ENCODE measurements at places on chromosomes 11 and 22.

- DNase-seq = peak; percentile 53
Measured at GRCh38 chr11:115678942-115679341, 174.7 kb upstream of the CADM1 start.

DNA sequence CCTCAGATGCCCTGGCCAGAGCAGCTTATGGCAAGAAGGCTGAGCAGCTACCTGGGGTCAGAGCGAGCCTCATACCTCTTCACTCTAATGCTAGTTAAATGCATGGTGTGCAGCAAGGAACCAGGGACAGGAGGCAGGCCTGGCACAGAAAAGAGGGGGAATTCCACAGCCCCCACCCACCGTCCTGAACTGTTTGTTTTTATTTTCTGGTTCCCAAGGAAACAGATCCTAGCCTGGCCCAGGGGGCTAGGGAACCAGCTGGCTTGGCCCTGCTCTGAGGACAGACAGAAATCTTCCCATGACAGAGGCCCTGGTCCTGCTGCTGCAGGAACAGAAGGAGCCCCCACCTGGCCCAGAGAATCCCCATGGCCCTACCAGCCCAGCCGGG lies 40.4 kb downstream of the SLCO2B1 start:
- no peak for DNase-seq

GRCh38 chr11:43517518-43517917 lies 158.8 kb downstream of the TTC17 start:
- DNase-seq = no peak

DNA sequence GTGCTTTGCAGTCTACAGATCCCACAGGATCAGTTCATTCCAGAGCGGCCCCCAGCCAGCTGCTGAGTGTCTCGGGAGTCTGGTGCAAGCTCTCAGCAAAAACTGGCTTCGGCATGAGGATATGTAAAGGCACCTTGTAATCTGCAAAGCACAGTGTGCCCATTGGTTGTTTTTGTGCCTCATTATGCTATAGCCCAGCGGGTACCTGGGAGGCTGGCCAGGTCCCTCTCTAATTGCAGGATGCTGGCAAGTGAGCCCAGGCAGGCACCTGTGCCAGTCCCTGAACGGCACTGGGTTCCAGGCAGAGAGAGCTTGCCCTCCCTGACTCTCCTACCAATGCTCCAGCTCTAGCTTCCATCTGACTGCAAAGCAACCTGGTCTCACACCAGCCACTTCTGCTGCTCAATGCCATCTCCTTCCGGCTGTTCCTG lies 128.7 kb downstream of the DSCAML1 start:
- no peak for DNase-seq

- no peak for DNase-seq
Measured at GRCh38 chr22:22527312-22527711, 7.2 kb upstream of the ZNF280A start.

GRCh38 chr11:134510233-134511040 lies 98.4 kb upstream of the B3GAT1 start:
- peak; percentile 61 for DNase-seq

- DNase-seq = no peak
Measured at GRCh38 chr11:14973621-14974514, 1.7 kb upstream of the CALCA start.

DNA sequence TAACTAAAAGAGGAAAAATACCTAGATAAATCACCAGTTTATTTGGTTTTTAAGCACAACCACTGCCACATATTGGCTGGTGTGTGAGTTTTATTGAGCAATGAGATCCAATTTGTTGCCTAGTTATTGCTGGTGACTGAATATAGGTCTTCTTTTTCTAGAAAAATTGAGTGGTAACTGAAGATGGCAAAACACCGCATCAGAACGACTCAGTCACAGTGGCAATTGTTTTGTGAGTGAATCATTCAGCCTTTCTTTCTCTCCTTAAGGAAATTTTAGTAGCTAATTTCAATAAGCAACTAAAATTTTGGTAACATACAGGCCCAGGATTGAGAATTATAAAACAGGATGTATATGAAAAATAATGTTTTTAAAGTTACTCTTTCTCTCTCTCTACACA lies 533.0 kb downstream of the KCNA4 start:
- no peak for DNase-seq

DNA sequence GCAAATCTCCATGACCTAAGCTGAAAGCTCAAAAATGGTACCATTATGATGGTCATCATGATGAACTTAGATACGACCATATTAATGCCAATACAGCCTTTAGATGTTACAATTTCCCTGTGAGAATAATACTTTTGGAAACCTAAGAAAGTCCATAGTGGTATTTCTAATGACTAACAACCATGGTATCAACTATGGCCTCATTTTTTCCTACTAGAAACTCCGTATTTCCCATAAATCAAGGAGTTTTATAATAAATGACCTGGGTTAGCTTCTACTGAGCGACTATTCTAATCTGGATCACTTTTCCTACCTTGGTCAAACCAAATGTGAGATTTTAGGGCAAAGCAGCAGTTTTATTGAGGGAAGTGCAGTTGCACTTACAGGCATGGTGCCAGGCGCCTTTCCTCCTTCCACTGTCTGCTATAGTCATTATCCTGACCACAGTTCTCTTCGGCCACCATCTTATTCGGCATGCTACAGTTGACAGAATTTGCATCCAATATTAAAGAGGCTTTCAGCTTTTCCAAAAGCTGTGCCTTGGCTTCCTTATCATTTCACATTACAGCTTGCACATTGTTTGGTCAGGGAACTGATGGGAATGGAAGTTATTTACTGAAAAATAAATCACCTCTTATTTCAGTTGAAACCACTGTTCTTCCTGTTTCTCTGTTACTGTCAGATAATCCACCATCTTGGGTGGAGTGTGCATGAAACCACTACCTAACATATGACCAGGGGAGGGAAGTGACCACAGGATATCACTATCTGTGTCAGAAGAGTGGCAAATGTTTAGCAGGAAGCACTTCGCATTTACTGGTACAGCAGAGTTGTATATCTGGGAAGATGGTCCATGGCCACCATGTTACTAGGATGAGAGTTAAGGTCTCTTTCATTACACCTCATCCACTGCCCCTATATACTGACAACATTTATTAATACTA lies 74.5 kb upstream of the PICALM start:
- DNase-seq = no peak

DNA sequence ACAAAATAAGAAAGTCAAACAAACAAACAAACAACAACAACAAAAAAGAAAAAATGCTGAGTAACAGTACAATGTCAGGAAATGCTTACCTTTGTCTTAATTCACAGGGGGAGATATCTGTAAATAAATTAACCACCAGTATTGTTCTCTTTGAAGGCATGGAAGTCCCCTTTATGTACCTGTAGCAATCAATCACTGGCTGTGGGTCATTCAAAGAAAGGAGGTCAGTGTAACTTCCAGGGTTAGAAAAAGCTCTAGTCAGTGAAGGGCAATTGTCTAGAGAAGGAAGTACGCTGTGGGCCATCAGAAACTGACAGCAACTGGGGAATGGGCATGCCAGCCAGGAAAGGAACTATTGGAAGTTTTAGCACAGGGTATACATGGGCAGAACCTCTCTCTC lies 121.5 kb upstream of the LUZP2 start:
- no peak for DNase-seq

DNA sequence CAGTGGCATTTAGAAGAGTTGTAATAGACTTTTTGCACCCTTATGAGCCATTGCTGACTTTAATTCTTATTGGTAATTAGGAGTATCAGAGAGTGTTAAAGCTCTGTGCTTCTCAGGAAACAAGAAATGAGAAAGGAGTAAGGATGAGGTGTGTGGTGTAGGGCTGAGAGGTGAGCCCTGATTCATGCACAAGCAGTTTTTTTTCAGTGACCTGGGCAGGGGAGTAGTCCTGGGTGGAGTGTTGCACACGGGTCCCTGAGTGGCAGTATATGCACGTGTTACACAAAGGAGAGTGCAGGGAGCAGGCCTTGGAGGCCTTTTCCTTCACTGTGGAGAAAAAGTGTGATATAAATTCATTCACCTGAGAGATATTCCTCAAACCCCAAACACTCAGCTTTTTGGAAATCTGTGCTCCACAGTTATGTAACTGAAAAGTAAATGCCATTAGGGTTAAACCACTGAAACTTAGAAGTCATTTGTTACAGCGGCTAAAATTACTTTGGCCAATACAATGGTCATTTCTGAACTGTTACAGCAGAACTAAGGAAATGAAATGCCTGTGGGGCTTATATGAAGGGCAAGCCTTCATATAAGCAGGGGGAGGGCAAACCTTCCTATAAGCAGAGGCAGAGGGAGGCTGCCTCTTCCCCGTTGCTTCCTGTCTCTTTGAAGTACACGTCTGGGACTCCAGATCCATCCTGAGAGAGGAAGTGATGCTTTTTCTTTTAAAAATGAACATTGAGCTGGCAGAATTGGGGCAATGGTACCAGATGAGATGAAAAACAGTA lies 62.6 kb upstream of the OLFML1 start:
- DNase-seq = no peak

GRCh38 chr11:17551347-17552040 lies 4.4 kb downstream of the OTOG start:
- DNase-seq = no peak

DNA sequence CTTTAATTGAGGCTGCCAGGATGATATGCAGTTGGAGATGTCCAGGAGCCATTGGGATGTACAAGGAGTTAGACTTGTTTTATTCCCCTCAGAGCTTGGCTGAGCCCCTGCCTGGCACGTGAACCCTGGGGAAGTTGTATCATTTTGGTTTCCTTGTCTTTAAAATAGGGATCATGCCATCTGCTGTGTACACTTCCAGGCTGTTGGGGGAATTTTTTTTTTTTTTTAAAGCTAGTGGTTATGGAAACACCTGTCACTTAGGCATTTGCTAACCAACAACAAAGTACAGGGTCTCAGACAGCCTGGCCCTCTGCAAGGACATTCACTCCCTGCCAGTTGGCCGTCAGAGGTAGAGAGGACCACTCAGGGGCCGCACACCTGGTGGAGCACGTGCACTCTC lies 8.5 kb upstream of the RAB1B start:
- DNase-seq = no peak

GRCh38 chr11:19598456-19598855 lies 114.2 kb upstream of the NAV2 start:
- no peak for DNase-seq

DNA sequence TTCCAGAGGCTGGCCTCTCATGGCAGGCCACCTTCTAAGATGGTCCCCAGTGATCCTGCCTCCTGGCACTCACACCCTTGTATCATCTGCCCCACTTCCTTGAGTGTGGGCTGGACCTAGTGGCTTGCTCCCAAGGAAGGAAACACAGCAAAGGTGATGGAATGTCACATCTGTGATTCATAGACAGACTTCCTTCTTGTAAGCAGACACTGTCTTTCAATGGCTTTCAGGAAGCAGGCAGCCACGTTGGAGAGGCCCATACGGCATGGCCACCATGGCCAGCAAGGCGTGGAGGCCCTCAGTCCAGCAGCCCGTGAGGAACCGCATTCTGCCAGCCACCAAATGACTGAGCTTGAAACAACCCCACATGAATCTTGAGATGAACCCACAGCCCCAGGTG lies 11.3 kb downstream of the LMO1 start:
- no peak for DNase-seq

All from lower leg skin (tissue), 4 donors.